ENCODE measurements at places on chromosomes 1 and 21.
A peak's percentile ranks its signal among the peaks of the same experiment; 100 is the strongest.

GRCh38 chr1:34266127-34266951, 89.6 kb downstream of the C1orf94 start:
- DNase-seq, result peak; percentile 38

- DNase-seq, result no peak
Measured at GRCh38 chr1:202199040-202199889, 5.7 kb downstream of the LGR6 start.

- no peak for DNase-seq
Measured at GRCh38 chr1:199466961-199467360, 560.5 kb upstream of the NR5A2 start.

GRCh38 chr1:230966358-230966873, 12.2 kb downstream of the TTC13 start:
- DNase-seq, result no peak

GRCh38 chr21:35048706-35049617, at the start of gene RUNX1:
RUNX1 (minus strand) TSS chr21:35049302.
- peak; percentile 63 for DNase-seq

GRCh38 chr1:242530761-242531160, 6.3 kb upstream of the PLD5 start:
- no peak for DNase-seq

GRCh38 chr1:56180520-56181190, 398.7 kb downstream of the PLPP3 start:
- DNase-seq, result no peak

DNA sequence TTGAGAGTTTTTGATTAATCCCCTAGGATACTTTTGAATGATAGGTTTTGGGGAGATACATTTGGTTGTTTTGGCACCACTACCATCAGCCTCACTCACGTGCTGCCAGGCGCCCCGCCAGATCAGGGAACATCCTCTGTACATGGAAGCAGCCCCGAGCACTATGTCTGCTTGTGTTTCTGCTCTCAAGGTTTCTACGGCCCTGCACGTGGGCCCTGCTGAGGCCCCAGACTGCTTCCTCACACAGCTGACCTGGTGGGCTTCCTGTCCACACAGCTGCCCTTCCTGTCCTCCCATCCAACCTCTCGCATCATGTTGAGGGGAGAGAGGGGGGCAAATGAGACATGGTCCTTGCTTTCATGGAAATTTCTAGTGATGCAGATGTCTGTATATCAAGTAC, 20.0 kb downstream of the ADARB1 start:
- DNase-seq, result no peak

DNA sequence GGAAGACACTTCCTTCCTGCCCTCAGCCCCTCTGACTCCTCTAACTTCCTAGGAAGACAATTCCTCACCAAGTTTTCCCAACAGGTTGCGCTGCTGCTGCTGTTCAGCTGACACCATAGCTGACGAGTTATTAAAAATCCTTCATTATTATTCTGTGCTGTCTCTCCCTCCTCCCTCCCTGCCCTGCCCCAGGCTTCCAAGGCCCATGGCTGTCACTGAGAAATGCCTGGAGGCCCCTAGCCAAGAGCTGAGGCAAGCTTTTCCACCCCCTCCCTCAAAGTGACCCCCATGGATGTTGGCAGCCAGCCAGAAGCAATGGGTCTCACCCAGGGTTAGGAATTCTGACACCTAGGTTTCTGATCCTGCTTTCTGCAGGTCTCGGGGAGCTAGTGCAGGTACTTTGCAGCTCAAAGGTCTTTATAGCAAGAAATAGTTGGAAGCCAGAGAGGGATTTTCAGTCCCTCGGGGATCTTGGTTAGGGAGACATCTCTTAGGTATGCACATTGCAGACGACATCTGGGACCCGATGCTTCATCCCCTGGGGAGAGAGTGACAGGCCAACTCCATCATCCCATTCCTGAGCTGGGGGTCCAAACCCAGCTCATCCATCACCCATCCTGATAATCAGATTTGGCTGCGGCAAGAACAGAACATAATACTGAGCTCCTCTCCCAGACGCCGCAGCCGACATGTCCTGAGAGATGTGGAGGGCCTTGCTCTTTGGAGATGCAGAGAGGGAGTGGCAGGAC, 65.0 kb downstream of the KIRREL1 start:
- DNase-seq, result no peak

GRCh38 chr1:43134068-43134467, 38.0 kb downstream of the EBNA1BP2 start:
- no peak for DNase-seq

GRCh38 chr1:160494620-160495019, 28.4 kb downstream of the SLAMF6 start:
- DNase-seq, result no peak

GRCh38 chr1:59731591-59731990, 83.2 kb upstream of the HOOK1 start:
- no peak for DNase-seq

GRCh38 chr1:197987294-197987693, 70.1 kb downstream of the LHX9 start:
- DNase-seq, result no peak

DNA sequence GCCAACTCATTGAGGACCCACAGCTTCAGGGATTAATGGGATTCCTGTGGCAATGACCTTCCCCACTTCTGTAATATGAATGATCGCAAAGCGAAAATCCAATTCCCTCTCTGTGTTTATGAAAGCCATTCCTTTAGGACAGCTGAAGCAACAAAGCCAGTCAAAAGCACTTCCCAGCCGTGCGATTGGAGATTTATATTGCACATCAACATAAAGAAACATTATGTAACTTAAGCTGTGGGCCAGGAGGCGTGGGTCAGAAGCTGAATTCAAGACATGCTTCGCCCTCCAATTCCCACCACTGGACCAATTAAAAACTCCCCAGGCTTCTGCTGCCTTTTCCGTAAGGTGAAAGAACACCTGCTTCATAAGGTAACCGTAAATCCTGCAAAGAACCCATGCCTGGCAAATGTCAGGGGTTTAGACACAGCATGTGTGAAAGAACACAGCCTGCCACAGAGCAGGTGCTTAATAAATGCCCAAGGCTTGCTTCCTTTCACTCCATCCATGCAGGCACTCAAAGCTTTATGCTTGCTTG, 138.9 kb upstream of the SOD1 start:
- DNase-seq, result no peak

DNA sequence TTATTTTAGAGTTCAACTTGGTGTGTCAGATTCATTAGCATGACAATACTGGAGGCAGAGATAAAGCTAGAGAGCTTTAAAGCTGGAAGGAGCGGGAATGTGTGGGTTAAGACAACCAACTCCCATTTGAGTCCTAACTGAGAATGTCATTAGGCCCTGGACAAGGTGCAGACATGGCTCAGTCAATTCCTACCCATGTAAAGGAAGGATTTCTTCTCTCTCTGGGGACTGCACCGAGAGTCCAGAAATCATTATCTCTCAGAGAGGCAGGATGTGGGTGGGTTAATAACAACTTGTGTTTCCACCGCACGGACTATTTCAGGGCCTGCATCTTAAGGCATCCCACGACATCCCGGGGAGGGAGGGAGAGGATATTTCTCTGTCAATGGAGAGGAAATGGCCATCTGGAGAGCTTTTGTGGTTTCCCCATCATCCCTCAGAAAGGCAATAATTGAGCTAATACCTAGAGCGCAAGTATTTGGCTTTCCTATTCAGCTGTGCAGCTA, 46.7 kb upstream of the SARS1 start:
- no peak for DNase-seq

GRCh38 chr21:38930853-38931252, 125.1 kb downstream of the ETS2 start:
- DNase-seq, result no peak

DNA sequence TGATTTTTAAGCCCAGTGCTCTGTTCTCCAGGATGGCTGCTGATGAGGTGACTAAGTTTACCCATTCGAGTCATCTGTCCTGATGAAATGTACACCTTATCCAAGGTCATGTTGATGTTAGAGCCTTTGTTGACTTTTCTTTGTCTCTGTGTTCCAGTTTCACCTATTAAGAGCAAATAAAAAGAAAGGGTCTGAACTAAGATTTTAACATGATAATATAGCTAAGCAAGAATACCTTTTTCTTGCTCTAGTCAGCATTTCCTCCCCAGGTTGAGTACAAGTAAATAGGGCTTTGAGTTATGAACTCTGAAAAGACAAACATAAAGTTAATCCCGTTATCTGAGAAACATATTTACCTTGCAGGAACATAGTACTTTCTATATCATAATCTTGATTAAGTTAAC, 52.1 kb upstream of the GPR88 start:
- DNase-seq, result no peak

- no peak for DNase-seq
Measured at GRCh38 chr21:16540966-16541727, 811.4 kb downstream of the USP25 start.

GRCh38 chr1:53370369-53370961, 42.6 kb upstream of the LRP8 start:
- no peak for DNase-seq

- no peak for DNase-seq
Measured at GRCh38 chr21:41561701-41562100, 53.7 kb upstream of the TMPRSS2 start.

DNA sequence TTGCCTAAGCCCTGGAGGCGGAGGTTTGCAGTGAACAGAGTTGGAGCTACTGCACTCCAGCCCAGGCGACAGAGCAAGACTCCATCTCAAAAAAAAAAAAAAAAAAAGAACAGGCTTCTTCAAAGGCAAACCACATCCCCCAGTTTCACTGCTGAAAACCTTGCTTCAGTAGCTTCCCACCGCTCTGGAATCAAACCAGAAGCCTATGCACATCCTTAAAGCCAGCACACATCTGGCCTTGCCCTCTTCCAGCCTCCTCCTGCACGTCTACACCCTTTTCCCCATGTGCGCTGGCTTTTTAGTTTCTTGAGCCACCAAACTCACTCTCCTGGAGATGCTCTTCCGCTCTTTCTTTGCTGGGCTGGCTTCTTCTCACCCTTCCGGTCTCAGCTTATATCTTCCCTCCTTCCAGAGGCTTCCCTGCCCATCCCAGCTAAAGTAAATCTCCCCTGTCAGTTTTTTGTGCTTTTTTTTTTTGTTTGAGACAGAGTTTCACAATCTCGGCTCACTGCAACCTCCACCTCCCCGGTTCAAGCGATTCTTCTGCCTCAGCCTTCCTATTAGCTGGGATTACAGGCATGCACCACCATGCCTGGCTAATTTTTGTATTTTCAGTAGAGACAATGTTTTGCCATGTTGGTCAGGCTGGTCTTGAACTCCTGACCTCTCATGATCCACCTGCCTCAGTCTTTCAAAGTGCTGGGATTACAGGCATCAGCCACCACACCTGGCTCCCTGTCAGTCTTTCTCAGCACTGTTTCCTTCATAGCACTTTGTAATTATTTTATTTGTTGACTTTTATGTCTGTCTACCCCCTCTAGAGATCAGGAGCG, 42.0 kb upstream of the ID3 start:
- DNase-seq, result no peak

DNA sequence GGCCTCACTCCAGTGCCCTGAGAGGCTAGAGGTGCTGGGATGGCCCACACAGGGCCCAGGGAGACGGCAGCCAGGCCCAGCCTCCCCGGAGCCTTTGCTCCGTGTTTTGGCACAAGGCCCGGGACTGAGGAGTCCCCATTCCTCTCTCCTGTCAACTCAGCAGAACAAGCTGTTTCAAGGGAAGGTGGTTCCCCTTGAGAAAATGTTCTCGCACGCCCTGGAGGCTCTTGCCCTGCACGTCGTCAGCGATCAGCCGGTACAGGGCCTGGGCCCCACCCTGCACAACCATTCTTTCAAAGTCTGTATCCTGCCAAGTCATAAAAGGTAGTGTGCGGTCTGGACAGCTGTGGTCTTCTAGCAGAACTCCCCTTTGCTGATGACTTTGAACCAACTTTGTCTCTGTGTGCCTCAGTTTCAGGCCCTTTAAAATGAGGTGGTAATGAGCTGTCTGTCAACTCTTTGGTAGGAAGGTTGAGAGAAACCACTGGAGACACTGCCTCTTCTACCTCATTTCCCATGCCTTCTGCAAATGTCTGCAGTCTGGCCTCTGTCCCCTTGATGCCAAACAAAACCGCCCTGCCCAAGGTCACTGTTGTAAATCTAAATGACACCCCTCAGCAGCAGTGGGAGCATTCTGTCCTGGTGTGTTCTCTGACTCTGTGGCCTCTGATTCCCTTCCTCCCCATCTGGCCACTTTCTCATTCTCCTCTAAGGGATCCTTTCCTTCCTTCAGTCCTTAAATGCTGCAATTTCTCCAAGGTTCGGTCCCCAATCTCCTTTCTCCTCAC, 138.6 kb upstream of the JUN start:
- no peak for DNase-seq

GRCh38 chr1:43958351-43959255, 11.2 kb upstream of the DPH2 start:
- DNase-seq, result no peak

GRCh38 chr1:43912607-43913006, 21.0 kb upstream of the ARTN start:
- DNase-seq, result no peak

All from H54 (cell line).